ENCODE measurements at places on chromosomes 3 and 15. TPM values are rescaled to one million over a fixed set of nuclear protein-coding genes. Genes with fewer than 3 reads are reported as not detected.

DNA sequence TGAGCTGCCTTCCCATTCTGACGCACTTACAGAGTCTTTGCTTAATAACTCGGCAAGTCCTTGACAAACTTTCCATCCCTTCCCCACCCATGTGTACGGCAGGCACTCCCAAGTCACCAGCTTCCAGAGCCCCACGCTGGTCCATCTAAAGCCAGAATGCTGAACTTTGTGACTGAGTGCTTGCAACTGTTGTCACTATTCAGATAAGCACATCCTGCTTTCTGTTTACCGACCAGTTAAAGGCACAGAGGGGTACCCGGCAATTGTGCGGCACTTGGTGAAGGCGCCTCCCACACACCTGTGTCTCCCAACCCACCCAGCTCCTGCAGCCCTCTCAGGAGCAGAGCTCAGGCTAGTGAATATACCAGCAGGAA lies 430.6 kb downstream of the FOXP1 start:
- no peak for DNase-seq
- peaks cover 14% of the 10 kb centered on the region for H3K4me1 ChIP-seq
- H3K36me3 ChIP-seq: peaks cover 15% of the 10 kb centered on the region
- no peaks in the 10 kb centered on the region for H3K27me3 ChIP-seq
- no peak overlapping the region for H3K4me3 ChIP-seq
- H3K27ac ChIP-seq: no peak overlapping the region

DNA sequence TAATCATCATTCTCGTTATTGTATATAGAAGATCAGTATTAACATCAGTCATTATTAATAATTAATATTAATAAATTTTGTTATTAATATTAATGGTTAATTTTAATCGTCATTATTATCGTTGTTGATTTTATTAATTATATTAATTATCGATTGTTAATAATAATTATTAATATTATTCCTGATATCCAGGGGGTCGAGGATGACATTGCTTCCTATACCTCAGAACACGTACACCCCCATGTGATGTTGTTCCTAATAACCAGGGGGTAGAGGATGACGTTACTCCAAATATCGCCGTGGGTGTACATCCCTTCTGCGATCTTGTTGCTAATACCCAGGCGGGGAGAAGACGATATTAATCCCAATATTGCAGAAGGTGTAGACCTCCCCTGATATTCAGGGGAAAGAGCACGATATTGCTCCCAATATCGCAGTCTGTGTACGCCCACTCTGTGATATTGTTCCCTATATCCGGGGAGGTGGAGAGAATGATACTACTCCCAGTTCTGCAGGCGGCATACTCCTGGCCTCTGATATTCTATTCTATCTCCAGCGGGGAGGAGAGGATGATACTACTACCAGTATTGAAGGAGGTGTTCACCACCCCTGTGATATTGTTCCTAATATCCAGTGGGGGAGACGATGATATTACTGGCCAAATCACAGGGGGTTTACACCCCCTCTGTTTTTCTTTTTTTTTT lies 22.3 kb upstream of the BMF start:
- H3K27me3 ChIP-seq: no peaks in the 10 kb centered on the region
- no peaks in the 10 kb centered on the region for H3K36me3 ChIP-seq
- H3K4me3 ChIP-seq: no peak overlapping the region
- no peak overlapping the region for H3K27ac ChIP-seq
- H3K4me1 ChIP-seq: no peaks in the 10 kb centered on the region
- no peak for DNase-seq

DNA sequence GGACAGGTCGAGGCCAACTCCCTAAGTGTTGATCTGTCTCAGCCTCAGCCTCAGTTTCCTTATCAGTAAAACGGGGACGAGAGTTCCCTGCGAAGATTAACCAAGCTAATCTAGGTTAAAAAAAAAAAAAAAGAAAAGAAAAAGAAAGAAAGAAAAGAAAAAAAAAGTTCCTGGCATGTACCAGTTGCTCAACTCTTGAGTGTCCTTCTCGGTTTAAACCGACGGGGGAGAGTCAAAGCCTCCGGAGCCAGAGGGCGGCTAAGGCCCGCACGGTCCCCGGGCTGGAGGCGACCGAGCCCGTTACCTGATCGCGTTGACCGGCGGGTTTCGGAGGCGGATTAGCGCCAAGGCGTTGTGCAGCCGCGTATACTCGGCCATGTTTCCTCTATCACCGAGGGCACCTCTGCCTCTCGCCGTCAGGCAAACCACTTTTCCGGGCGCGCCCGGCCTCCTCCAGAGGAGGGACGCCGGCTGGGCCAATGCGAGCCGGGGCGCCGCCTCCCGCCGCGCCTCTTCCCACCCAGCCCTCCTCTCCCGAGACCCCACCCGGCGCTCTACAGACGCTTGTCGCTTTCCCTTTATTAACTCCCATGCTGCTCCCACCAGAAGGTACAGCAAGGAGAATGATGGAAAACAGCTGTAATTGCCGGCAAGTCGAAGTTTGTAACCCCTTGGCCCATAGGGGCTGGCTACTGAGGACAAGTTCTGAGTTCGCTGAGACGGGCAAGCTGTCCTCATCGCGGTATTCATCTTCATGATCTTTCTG lies at the start of gene EHHADH:
EHHADH (minus strand) TSS at position 405 of the 766 bp plus-strand sequence; CDS start at position 378, 27 bp downstream.
- peak; percentile 24 for DNase-seq
- H3K4me3 ChIP-seq: peak within 1 kb of the TSS; percentile 59
- peak within 1 kb of the TSS; percentile 49 for H3K27ac ChIP-seq

GRCh38 chr15:66931768-66932633 lies 133.4 kb upstream of the SMAD3 start:
- H3K27ac ChIP-seq: no peak overlapping the region
- H3K4me1 ChIP-seq: peaks cover 3% of the 10 kb centered on the region
- H3K36me3 ChIP-seq: no peaks in the 10 kb centered on the region
- no peak overlapping the region for H3K4me3 ChIP-seq
- H3K27me3 ChIP-seq: no peaks in the 10 kb centered on the region

DNA sequence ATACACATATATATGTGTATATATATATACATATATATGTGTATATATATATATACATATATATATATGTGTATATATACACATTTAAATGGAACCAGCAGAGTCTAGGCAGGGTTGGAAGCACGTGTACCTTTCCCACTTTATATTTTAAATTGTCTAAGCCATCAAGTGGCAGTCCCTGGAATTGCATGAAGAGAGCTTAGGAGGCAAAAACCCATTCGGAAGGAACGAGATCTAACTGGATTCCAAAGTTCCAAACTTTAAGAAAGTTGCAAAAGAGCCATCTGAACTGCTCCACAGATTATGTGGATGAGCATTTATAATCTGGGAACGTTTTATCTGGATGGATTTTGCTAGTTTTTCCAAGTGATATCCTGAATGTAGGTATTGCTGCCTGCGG lies 186.5 kb downstream of the FOXP1 start:
- H3K36me3 ChIP-seq: no peaks in the 10 kb centered on the region
- no peak overlapping the region for H3K4me3 ChIP-seq
- H3K27ac ChIP-seq: peak overlapping the region; percentile 58
- no peaks in the 10 kb centered on the region for H3K27me3 ChIP-seq

DNA sequence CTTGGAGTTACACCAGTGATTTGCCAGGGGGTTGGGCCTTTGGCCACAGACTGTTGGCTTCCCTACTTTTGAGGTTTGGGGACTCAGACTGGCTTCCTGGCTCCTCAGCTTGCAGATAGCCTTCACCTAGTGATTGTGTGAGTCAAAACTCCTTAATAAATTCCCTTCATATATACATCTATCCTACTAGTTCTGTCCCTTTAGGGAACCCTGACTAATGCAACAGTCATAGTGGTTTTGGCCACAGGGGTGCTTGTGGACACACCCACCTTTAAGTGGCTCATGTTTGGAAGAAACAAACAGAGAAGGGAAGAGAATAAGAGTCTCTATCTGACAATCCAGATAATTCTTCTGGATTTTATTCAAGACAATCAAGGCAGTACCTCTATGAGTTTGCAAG lies 457.7 kb downstream of the EPHA3 start:
- no peak overlapping the region for H3K27ac ChIP-seq
- no peak for DNase-seq
- no peaks in the 10 kb centered on the region for H3K27me3 ChIP-seq
- no peaks in the 10 kb centered on the region for H3K36me3 ChIP-seq
- H3K4me1 ChIP-seq: no peaks in the 10 kb centered on the region
- no peak overlapping the region for H3K4me3 ChIP-seq

DNA sequence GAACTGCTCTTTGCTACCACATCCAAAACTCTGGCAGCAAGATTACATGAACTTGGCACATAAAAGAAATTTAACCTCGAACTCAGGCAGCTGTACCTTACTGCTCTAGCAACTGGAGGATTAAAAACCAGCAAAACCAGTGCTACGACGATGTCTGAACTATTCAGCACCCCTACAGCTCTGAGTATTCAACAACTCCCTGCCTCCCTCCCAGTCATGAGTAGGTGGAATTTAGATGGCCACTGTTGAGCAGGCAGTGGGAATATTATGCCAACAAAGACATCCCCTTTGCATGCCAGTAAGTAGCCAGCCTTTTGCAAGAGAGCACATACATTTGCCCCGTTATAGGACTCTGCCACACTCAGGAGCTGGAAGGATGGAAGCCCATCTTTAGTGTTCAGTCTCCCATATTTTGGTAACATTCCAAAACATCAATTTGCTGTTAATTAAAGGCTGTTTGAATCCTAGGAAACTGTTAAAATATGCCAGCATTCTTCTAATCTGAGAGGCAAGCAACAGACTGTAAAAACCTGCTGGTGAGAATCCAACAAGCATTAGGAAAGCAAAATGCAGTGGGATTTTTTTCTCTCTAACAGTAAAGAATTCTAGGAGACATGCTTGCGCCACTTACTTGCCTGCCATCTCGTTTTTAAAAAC lies 85.4 kb downstream of the ZNF385D start:
- H3K36me3 ChIP-seq: no peaks in the 10 kb centered on the region
- H3K27ac ChIP-seq: no peak overlapping the region
- no peak for DNase-seq
- H3K4me1 ChIP-seq: no peaks in the 10 kb centered on the region

GRCh38 chr3:149129326-149130205 lies at the start of gene HPS3:
TSS of gene HPS3 (plus strand) at chr3:149129638. CDS start at chr3:149129724, 86 bp downstream.
- peaks cover 4% of the 10 kb centered on the region for H3K27me3 ChIP-seq
- DNase-seq: peak; percentile 53
- H3K4me1 ChIP-seq: peaks cover 17% of the 10 kb centered on the region
- H3K4me3 ChIP-seq: peak within 1 kb of the TSS; percentile 97
- no peaks in the 10 kb centered on the region for H3K36me3 ChIP-seq
- H3K27ac ChIP-seq: peak within 1 kb of the TSS; percentile 74

DNA sequence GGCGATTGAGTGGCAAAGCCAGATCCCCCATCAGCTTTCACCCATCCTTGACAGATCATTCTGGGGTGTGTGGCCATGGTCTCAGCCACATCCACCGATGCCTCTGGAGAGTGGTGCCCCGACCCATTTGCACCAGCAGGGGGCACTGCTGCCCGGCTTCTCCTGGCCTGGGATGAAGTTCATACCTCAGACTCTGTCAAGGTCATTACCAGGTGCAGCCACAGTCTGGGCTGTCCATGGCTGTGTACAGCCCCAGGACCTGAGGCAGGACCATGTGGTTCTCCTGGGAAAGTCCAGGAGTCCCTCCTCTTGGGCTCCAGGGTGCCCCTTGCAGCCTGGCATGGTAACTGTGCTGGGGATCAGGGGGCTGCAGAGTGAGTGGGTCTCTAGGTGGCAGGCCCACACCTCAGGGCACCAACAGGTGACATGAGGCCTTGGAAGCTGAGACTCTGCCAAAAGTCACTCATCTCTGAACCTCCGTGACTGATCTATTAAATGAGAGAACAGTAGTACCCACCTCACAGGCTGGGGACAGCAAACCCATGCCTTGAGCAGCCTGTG lies 67.2 kb downstream of the CACNA2D2 start:
- peaks cover 39% of the 10 kb centered on the region for H3K4me1 ChIP-seq
- no peak overlapping the region for H3K27ac ChIP-seq
- no peak overlapping the region for H3K4me3 ChIP-seq
- no peaks in the 10 kb centered on the region for H3K27me3 ChIP-seq
- DNase-seq: peak; percentile 69

GRCh38 chr3:175155172-175155571 lies 296.0 kb downstream of the NAALADL2 start:
- no peaks in the 10 kb centered on the region for H3K4me1 ChIP-seq
- no peaks in the 10 kb centered on the region for H3K27me3 ChIP-seq
- no peak for DNase-seq
- H3K27ac ChIP-seq: no peak overlapping the region
- H3K36me3 ChIP-seq: no peaks in the 10 kb centered on the region
- no peak overlapping the region for H3K4me3 ChIP-seq

DNA sequence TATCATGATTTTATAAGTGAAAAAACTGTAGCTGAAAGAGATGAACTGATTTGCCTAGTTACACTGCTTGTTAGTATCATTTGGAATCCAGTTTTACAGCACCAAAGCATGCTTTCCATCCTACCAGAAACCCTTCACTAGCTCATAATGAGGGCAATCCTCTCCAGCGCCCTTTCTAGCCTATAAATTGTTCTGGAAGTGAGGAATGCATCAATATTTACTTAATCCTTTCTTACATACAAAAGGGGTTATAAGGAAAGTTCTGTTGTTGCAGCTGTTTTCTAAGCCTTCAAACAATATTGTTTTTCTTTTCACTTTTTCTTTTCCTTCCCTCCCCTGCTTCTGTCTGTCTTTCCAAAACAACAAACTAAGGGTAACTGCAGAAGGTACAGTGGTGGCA lies 11.0 kb upstream of the PCCB start:
- no peak overlapping the region for H3K4me3 ChIP-seq
- H3K27me3 ChIP-seq: peaks cover 4% of the 10 kb centered on the region
- DNase-seq: no peak
- no peaks in the 10 kb centered on the region for H3K36me3 ChIP-seq
- no peak overlapping the region for H3K27ac ChIP-seq

- no peaks in the 10 kb centered on the region for H3K27me3 ChIP-seq
- DNase-seq: peak; percentile 38
- H3K4me3 ChIP-seq: no peak overlapping the region
- peaks cover 45% of the 10 kb centered on the region for H3K36me3 ChIP-seq
- H3K4me1 ChIP-seq: peaks cover 14% of the 10 kb centered on the region
Measured at GRCh38 chr15:74893627-74894026, 3.8 kb downstream of the MPI start.

The PCOLCE2 gene
- not detected for total RNA-seq
